M059J (cell line): ENCODE measurements at places on chromosomes 6 and 20.

- DNase-seq: no peak
Observed at GRCh38 chr20:47020231-47020630, 125.6 kb downstream of the EYA2 start.

GRCh38 chr6:131694832-131695426, 6.3 kb downstream of the OR2A4 start:
- peak; percentile 80 for DNase-seq

DNA sequence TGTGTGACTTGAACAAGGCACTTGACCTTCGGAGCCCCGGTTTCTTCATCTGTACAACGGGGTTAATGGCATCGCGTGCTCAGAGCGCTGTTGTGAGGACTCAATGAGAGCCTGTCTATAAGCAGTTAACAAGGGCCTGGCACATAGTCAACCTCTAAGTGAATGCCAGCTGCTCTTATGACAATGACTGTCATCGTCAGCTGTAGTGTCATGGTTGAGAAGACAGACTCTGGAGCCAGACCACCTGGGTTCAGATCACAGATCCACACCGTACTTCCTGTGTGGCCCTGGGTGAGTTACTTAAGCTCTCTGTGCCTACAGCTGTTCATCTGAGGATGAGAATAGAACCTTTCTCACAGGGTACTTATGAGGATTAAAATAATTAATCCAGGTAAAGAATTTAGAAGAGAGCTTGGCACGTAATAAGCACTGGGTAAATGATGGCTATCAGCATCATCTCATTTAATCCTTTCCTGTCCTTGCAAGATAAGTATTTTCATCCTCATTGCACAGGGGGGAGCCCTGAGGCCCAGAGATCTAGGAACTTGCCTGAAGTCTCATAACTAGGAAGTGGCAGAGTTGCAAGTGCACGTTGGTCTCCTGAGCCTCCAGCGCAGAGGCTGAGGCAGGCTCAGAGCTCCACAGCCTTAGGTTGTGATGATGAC, 105.3 kb downstream of the EYA2 start:
- DNase-seq: no peak

- no peak for DNase-seq
Observed at GRCh38 chr6:167399599-167399998, 74.7 kb downstream of the TTLL2 start.

DNA sequence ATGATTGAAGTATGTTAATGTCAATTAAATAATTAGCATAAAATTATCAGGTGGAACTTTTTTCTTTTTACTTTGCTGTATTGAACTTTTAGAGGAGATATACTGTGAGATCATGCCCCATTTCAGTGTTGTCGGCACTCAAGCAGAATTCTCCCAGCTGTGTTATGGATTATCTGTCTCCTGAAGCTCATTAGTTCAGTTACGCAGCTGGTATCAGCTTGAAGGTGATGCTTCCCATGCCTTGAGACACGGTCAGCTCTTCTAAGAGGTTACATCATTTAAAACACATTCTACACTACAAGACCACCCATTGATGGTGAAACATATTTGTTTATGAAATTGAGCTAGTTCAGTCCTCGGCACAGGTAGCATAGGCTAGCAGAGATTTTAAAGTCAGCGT, 68.9 kb upstream of the PHACTR2 start:
- DNase-seq: no peak
